Activated CD4-positive, alpha-beta T cell treated with anti-CD3 and anti-CD28 coated beads, Interleukin-2, amount 10 ng/mL, durations not matched to agents 24 days and 14 days (primary cell): ENCODE measurements at places on chromosomes 5 and 9. TPM values are rescaled to one million over a fixed set of nuclear protein-coding genes. Genes with fewer than 3 reads are reported as not detected.

The CER1 gene
- total RNA-seq: not detected in 2 replicates

The SEMA6A gene
- total RNA-seq: 0.19 and 0.24 TPM in 2 replicates

DNA sequence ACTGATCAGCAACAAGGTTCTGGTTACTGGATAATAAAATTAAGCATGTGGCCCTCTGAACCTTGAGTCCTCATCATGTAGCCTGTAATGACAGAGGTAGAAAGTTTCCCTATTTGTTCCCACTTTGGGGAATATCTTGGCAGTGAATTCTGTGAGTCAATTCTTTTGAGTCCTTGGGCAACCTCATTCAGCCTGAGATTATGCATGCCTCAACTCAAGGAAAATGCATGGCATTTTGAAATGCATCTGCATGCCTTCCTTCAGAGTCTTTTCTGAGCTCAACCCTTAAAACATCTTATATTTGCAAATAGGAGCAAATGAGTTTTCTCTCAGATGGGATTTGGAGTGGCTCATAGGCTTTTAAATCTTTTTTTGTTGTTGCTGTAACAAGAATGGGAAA is 218.1 kb upstream of the CD180 start:
- H3K36me3 ChIP-seq: no peaks in the 10 kb centered on the region
- no peak for DNase-seq
- H3K27me3 ChIP-seq: peaks cover 2% of the 10 kb centered on the region
- no peak overlapping the region for H3K27ac ChIP-seq

- H3K27me3 ChIP-seq: peaks cover 2% of the 10 kb centered on the region
- no peak overlapping the region for H3K27ac ChIP-seq
- no peak for DNase-seq
Measured at GRCh38 chr5:83451955-83452354, 19.6 kb upstream of the VCAN start.

GRCh38 chr5:77140350-77140749 is 53.3 kb upstream of the ZBED3 start:
- no peak overlapping the region for H3K27ac ChIP-seq
- DNase-seq: no peak
- peaks cover 20% of the 10 kb centered on the region for H3K27me3 ChIP-seq
- peaks cover 6% of the 10 kb centered on the region for H3K4me1 ChIP-seq
- H3K36me3 ChIP-seq: no peaks in the 10 kb centered on the region

DNA sequence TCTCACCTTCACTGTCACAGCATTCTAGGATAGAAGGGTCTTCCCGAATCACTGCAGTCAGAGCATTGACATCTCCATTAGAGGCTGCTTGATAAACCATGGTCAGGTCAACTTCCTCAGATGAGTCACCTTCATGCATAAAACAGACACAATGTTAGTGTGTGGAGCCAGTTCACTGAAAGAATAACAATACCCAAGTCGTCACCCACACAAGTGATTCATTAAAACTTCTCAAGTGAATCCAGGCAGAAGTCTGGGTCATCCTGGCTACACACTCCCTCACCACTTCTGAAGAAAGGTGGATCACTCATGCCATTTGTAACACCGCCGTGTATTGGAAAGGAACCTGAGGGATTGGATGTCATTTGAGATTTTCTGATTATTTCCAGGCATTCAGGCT is 49.6 kb downstream of the ANKRD55 start:
- peaks cover under 1% of the 10 kb centered on the region for H3K27me3 ChIP-seq
- no peaks in the 10 kb centered on the region for H3K36me3 ChIP-seq
- peaks cover 6% of the 10 kb centered on the region for H3K4me1 ChIP-seq
- no peak overlapping the region for H3K4me3 ChIP-seq

GRCh38 chr9:109914280-109915027 is 134.5 kb downstream of the PALM2AKAP2 start:
- peaks cover 36% of the 10 kb centered on the region for H3K4me1 ChIP-seq
- H3K27ac ChIP-seq: peak overlapping the region; percentile 4
- H3K27me3 ChIP-seq: no peaks in the 10 kb centered on the region
- no peak for DNase-seq
- H3K4me3 ChIP-seq: no peak overlapping the region

GRCh38 chr5:128711216-128711615 is 173.2 kb upstream of the FBN2 start:
- H3K4me3 ChIP-seq: no peak overlapping the region
- H3K27ac ChIP-seq: no peak overlapping the region
- H3K27me3 ChIP-seq: no peaks in the 10 kb centered on the region
- H3K36me3 ChIP-seq: no peaks in the 10 kb centered on the region

DNA sequence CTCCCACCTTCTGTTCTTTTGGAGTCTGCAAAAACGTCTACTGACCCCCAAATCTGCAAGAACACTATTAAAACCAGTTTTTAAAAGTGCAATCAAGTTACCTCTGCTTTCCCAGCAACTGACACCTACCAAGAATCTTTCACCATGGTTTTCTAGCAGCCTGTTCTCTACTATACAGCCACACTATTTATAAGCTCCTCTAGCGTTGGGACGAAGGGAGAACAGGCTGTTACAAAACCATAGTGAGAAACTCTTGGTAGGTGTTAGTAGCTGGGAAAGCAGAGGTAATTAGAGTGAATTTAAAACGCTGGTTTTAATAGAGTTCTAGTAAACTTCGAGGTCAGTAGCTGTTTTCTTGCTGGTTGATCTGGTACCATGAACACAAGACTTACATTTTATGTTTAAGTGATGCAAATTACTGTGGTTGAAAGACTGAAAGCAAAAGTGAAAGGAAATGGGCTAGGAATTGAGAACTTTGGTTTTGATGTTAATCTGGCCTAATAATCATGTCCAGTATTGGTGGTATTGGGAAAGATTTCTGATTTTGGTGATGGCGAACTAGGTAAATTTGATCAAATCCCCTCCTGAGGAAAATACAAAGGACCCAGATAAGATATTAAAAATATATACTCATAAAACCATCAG is 5.3 kb downstream of the MROH2B start:
- H3K4me1 ChIP-seq: peaks cover 1% of the 10 kb centered on the region
- H3K36me3 ChIP-seq: no peaks in the 10 kb centered on the region
- H3K27ac ChIP-seq: no peak overlapping the region
- DNase-seq: no peak

DNA sequence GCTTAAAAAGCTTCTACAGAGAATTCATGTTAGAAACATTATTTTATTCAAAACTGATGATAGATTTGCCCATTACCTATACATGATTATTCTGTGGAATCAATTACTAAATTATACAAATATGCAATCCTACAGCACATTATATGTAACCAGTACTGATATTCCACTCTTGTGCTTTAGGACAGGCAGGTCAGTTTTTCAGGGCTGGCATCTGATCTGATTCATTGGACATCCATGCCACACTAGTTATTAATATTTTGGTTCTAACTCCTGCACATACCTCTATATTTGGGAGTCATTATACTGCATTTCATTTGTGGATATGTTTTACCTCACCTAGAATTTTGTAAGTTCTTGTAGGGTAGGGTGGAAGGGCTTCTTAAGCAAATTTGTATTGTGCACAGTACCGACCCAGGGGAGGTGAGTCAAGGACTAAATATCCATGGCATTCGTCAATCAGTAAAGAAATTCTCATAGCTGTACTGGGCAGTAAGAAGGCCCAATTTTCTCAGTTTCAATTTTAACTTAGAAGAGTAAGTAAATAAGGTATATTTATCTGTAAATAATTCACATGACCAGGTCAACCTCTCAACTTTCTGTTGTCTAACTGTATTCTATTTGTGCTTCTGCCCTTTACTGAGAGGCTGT is 33.5 kb downstream of the ELOVL7 start:
- no peak for DNase-seq
- H3K27me3 ChIP-seq: peaks cover 21% of the 10 kb centered on the region
- H3K4me3 ChIP-seq: no peak overlapping the region
- no peak overlapping the region for H3K27ac ChIP-seq
- H3K36me3 ChIP-seq: no peaks in the 10 kb centered on the region
